ENCODE measurements at places on chromosomes 11 and 22.

- H3K27me3 ChIP-seq, result peaks cover 31% of the 10 kb centered on the region
- H3K4me3 ChIP-seq, result no peak overlapping the region
- no peak overlapping the region for H3K27ac ChIP-seq
- DNase-seq, result no peak
Measured at GRCh38 chr11:44237156-44237555, 72.8 kb downstream of the ALX4 start.

DNA sequence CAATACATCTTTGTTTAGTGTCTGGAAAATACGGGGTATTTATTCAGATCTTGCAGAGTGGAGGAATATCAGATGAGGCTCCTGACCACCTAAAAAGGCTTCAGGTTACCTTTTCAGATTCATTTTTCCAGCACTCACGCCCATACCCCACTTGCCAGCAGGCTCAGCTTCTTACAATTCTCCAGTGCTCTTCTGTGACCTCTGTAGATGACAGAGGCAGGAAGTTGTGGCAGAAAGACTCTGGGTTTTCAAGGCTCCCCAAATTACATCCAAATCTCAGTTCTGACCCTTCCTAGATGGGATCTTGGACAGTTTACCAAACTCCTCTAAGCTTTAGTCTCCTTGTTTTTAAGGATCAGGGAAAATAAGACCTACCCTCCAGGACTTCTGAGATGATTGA lies 61.1 kb downstream of the SYTL2 start:
- peaks cover 6% of the 10 kb centered on the region for H3K4me1 ChIP-seq
- no peak for DNase-seq
- H3K36me3 ChIP-seq, result no peaks in the 10 kb centered on the region
- peaks cover 9% of the 10 kb centered on the region for H3K27me3 ChIP-seq

- no peaks in the 10 kb centered on the region for H3K36me3 ChIP-seq
- H3K4me1 ChIP-seq, result no peaks in the 10 kb centered on the region
- DNase-seq, result no peak
- H3K27me3 ChIP-seq, result peaks cover 19% of the 10 kb centered on the region
- no peak overlapping the region for H3K4me3 ChIP-seq
Measured at GRCh38 chr11:58503361-58503856, 4.5 kb downstream of the OR5B21 start.

DNA sequence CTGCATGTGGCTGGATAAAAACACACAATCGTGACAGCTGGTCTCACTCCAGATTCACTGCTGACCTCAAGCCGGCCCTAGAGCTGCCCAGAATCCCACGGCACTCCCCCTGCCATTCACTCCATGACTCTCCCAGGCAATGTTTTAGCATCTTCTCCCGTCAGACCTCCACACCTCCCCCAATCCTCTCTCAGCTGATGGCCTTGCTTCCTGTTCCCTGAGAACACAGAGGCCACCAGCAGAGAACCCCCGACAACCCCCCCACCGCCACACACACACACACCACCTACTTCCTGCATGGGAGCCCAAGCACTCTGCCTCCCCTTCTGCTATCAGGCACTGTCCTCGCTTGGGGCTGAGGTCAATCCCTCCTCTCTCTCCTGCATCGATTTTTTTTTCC lies 9.3 kb downstream of the TNKS1BP1 start:
- no peak overlapping the region for H3K27ac ChIP-seq
- peaks cover 21% of the 10 kb centered on the region for H3K36me3 ChIP-seq
- H3K27me3 ChIP-seq, result no peaks in the 10 kb centered on the region
- peak; percentile 36 for DNase-seq

DNA sequence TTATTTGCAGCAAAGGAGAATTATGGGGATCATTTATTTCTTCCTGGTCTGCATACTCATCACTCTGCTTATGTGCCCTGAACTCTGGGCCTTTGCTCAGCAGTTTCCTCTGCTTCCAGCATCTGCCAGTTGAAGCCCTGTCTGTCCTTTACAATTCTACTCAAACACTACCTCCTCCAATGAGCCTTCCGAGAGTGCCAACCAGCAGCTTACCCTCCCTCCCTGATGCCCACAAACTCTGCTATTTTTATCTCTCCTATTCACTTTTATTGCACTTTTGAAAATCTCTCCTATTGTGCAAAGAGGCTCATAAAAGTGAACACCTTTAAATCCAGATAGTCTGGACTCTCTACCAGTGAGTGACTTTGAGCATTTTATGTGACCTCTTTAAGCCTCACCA lies 3.6 kb upstream of the ME3 start:
- no peak for DNase-seq
- no peaks in the 10 kb centered on the region for H3K36me3 ChIP-seq
- H3K27ac ChIP-seq, result no peak overlapping the region
- H3K27me3 ChIP-seq, result peaks cover 30% of the 10 kb centered on the region
- peaks cover 31% of the 10 kb centered on the region for H3K4me1 ChIP-seq

DNA sequence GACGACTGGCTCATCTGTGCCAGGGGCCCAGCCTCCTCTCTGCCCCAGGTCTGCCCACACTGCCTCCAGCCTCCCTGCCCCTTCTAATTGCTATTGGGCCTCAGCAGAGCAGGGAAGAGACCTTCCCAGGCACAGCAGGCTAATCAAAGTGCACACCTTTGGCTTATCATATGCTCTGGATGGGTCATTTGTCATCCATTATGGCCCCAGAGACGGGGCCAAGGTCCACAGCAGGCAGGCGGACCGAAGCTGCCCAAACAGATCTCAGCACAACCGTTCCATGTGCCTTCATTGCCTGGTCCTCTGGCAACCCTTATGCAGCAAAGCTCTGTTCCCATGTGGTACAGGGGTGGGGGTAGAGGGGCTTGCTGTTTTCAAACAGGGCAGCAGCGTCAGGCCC lies 66.6 kb downstream of the TP53I11 start:
- peak overlapping the region; percentile 72 for H3K27ac ChIP-seq
- no peaks in the 10 kb centered on the region for H3K36me3 ChIP-seq
- no peak overlapping the region for H3K4me3 ChIP-seq
- DNase-seq, result no peak

GRCh38 chr22:37819105-37819433 lies 4.1 kb upstream of the GALR3 start:
- H3K27ac ChIP-seq, result no peak overlapping the region
- H3K36me3 ChIP-seq, result peaks cover 4% of the 10 kb centered on the region
- H3K4me1 ChIP-seq, result peaks cover 39% of the 10 kb centered on the region
- peak overlapping the region; percentile 71 for H3K4me3 ChIP-seq
- DNase-seq, result no peak

DNA sequence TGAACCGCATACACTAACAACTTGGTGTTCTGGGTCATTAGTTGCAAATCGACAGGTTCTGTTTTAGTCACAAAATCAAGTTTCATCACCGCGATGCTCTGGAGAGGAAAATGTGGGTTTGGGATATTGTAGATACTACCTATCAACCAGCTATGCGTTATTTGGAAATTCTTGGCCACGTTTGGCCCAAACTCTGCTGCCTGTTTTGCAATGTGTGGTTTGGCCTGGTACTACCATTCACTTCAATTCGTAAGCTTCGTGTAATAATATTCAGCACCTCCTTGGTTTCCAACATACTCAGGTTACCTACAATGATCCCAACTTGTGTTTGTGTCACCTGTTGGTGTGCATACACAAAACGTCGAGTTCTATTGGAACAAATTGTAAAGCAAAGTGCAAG lies 16.2 kb upstream of the ACER3 start:
- no peak for DNase-seq
- peaks cover 10% of the 10 kb centered on the region for H3K4me1 ChIP-seq
- H3K27ac ChIP-seq, result no peak overlapping the region
- no peaks in the 10 kb centered on the region for H3K36me3 ChIP-seq
- no peak overlapping the region for H3K4me3 ChIP-seq

GRCh38 chr11:44791316-44791925 lies 64.7 kb downstream of the TSPAN18 start:
- H3K4me3 ChIP-seq, result no peak overlapping the region
- H3K4me1 ChIP-seq, result peaks cover 54% of the 10 kb centered on the region
- H3K27ac ChIP-seq, result no peak overlapping the region
- peaks cover 5% of the 10 kb centered on the region for H3K27me3 ChIP-seq
- no peaks in the 10 kb centered on the region for H3K36me3 ChIP-seq

DNA sequence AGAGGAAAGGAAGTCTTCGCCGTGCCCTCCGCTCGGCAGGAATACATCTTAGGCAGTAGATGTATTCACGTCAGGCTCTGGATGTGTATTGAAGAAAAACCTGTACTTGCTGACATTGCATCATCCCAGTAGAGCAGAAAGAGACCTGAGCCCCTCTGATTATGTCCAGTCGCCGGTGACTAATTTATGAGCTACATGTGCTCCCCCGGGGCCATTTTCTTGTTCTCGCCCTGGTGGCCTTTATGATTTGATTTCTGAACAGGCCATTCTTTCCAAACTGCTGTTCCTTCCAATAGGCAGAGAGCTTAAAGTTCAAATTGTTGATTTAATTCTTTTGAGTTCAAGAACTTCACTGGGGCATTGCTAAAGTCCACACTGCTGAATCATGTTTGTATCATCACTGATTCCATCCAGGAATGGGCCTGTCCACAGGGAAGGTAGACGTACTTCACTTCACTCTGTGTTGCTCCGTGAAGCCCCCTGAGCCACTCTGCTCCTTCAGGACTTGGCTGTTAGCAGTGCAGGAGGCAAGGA lies 137.3 kb upstream of the RASSF10 start:
- H3K4me3 ChIP-seq, result no peak overlapping the region
- DNase-seq, result no peak
- peak overlapping the region; percentile 71 for H3K27ac ChIP-seq
- H3K4me1 ChIP-seq, result peaks cover 29% of the 10 kb centered on the region
- H3K27me3 ChIP-seq, result no peaks in the 10 kb centered on the region
- peaks cover 29% of the 10 kb centered on the region for H3K36me3 ChIP-seq
